Stimulated activated naive B cell treated with anti-CD40 and anti-IgM and Interleukin-4, amounts not matched to agents 10 μg/mL and 1 μg/mL and 100 μg/mL, for 72 hours (primary cell): ENCODE measurements at places on chromosomes 5 and 9.

DNA sequence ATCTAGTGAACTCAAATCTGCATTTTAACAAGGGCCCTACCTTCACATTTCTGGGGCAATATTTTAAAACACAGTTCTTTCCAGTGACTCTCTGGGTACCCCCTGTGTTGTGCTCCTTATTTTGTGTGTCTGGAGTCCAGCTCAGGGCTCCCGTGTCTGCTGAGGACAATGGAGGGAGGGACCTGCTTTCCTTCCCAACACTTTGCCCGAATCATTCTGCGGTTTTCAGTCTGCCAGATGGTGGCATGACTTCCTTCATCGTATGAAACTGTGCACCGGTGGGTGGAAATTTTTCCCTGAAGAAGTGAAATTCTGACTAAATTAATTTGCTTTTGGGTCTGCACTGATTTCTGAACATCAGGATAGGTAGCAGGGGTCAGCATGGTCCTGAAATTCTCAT is 153.6 kb upstream of the CD180 start:
- no peak for DNase-seq

DNA sequence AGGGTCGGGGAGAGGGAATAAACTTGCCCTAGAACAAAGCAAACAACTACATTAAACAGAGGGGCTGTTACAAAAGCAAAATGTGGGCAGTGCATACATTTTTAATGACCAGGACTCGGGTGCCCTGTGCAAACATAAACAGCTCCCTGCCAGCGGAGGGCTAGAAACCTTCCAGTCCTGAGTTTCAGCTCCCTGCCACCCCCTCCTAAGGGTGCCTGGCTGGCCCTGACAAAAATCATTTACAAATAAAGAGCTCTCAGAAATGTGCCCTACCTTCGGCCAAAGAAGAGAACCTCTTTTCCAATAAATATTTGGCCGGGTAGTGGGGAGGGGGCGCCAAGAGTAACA is 29.5 kb downstream of the FOXD1 start:
- DNase-seq, result no peak

- DNase-seq, result no peak
These were observed 9.7 kb upstream of the SREK1 start for GRCh38 chr5:66134407-66134861.

GRCh38 chr9:123735376-123735775 is 194.6 kb downstream of the DENND1A start:
- no peak for DNase-seq

GRCh38 chr9:132006677-132007370 is 72.8 kb downstream of the MED27 start:
- DNase-seq, result no peak

- no peak for DNase-seq
These were observed 13.6 kb upstream of the GARNL3 start for GRCh38 chr9:127250896-127251391.

DNA sequence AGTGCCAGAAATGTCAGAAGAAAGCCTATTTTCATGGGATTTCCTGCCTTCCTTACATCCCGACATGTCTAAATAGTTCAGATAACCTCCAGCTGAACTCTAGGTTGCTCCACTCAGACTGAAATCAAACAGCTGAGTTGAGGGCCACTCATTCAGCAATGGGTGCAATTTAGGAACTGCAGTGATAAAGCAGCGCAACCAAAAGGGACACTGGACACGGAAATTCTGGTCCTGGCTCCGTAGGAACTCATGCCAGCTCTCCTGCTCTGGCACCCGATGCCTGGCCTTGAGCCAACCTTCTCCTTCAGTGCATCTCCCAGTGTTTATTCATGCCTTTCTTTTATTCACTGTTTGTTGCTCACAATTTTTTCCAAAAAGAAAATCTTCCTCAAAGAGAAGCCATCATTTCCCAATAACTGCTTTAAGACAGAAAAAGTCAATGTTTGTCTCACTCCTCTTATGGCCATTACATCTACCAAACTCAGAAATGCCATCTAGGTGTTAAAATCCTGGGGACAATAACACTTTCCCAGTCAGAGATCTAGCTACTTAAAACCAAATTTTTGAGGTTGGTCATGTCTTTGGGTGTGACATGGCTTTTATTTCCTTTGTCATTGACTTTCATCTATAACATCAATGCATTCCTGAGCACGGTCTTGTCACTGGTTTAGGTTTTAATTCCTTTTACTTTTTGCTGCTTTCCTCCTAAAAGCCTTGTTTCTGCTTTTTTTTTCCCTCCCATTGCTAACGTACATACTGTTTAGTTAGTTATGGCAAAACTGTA is 126.9 kb downstream of the PDE4D start:
- no peak for DNase-seq

DNA sequence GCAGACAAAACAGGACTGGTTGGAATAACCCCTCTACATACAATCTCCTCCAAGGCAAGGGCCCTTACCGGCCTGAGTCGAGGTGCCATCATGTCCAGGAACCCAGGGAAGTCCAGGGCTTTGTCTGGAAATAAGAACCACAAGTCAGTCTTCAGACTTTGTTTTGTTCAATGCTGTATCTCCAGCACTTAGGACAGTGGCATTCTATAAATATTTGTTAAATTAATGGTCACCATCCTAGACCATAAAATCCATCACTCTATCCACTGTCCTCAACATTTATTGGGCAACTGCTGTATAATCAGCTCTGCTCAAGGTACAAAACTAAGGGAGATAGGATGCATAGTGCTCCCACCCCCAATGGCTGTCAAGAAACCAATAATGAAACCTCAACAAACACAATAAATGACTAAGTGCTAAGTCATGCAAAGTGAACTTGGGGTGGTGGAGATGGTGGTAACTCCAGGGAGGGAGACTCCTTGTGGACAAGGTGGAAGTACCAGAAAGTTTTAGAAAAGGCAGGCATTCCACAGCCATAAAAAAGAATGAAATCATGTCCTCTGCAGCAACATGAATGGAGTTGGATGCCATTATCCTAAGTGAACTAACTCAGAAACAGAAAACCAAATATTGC is 5.0 kb downstream of the RELL2 start:
- DNase-seq, result no peak

DNA sequence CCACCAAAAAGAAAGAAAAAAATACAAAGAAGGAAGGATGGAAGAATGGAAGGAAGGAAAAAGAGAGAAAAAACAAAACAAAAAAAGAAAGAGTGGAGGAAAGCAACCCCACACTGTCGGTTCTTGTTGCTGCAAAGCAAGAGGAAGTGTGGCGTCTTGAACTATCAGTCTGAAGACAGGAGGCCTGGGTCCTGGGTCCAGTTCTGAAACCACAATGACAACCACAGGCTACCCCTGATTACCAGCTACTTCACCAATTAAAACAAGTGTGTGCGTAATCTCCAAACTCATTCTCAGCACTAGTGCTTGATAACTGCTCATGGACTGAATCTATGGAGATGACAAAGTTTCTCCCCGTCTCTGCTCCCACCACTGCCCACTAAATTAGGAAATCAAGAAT is 93.7 kb downstream of the RASEF start:
- DNase-seq, result no peak

- no peak for DNase-seq
These were observed 43.4 kb upstream of the PLPP6 start for GRCh38 chr9:4618700-4619099.
